ENCODE measurements at places on chromosomes 5 and 9.

DNA sequence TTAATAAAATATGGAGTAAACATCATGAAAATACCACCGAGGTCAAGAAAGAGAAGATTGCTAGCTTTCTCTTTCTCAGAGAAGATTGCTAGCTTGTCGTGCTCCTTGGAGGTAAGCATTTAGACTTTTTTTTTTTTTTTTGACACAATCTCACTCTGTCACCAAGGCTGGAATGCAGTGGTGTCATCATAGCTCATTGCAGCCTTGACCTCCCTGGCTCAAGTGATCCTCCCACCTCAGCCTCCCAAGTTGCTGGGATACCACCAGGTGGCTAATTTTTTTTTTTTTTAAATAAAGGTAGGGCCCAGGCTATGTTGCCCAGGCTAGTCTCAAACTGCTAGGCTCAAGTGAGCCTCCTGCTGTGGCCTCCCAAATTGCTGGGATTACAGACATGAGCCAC, 26.3 kb upstream of the CPLANE1 start:
- no peak for DNase-seq

- no peak for DNase-seq
These were observed 264.5 kb upstream of the ELAVL2 start for GRCh38 chr9:24090566-24090965.

GRCh38 chr9:70532716-70533115, 118.3 kb upstream of the KLF9 start:
- DNase-seq = no peak

DNA sequence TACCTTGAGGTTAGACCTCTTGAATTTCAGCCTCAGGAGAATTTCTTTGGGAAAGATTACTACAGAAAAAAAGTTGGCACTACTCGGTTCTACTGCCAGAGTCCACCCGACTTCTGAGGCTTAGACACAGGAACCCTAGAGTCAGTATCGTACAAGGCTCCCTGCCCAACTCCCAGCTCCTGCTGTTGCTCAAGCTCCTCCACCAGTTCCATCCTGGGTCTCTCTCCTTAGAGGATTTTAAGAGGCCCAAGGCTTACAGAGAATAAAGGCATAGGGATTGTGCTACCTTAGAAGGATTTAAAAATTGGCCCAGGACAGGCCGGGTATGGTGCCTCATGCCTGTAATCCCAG, 29.0 kb upstream of the SSBP2 start:
- DNase-seq = no peak

- DNase-seq = no peak
These were observed 28.0 kb upstream of the CCNG1 start for GRCh38 chr5:163409384-163409783.

DNA sequence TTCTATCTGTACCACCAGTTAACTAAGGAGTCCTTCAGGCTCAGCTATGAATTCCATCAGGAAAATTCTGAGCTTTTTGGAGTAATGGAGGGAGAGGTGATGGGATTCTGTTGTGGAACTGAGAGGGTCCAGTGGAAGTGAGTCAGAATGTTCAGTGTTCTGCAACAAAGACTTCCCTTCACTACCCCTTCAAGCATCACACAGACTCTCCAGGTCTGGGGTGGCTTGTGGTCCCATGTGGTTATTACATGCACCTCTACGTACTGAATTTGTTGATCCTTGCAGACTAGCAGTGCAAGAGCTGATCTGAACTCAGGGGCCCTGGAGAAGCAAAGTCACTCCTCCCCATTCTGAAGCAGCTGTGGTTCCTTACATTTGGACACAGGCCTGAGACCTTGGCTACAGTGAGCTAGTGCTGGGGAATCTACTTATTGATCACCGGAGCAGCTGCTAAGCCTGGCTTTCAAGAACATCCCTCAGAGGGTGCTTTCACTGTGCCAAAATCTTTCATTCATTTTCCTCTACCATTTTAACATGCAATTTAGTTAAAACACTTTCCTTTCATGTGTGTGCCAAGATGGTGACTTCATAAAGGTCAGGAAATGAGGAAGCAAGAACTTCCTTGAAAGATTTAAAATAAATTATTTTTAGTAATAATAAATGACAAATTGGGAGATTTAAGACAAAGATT, 75.0 kb upstream of the TNC start:
- no peak for DNase-seq

- DNase-seq = no peak
These were observed 123.7 kb downstream of the ADGRV1 start for GRCh38 chr5:90682278-90682677.

All from GM19239 (cell line).